HepG2 (cell line): ENCODE measurements at places on chromosomes 2 and 18.
A peak's percentile ranks its signal among the peaks of the same experiment; 100 is the strongest.

DNA sequence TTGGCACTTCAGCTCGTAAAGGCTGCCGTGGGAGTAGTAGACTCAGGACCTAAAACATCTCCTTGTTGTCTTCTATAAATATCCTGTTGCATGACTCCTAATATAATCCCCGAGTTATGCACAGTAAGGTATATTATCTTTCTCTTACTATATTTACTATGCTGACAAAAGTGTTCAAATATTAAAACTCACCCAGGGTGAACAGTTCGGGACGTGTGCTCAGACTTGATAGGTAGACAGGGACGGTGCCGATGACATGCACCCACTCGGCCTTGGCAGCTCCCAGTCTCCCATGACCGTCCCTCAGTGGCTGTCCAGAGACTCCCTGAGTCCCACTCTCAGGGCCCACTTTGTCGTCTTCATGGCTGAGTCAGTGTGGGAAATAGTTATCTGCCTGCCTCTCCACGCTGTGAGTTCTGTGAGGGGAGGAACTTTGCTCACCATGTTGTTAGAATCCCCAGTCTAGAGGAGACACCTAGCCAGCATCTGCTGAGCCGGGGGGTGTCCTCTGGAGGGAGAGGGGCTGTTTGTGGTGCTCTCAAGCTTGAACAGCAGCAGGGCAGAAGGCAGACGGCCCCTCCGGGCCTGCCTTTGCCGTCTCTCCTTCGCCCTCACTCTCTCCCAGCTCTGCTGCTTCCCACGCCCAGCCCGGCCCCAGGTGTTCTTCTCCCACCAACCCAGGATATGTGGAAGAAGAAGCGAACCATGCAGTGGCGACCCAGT, 75.0 kb downstream of the DGKD start:
- no peak for DNase-seq

- DNase-seq = no peak
Measured at GRCh38 chr2:30188292-30188691, 41.5 kb downstream of the YPEL5 start.

DNA sequence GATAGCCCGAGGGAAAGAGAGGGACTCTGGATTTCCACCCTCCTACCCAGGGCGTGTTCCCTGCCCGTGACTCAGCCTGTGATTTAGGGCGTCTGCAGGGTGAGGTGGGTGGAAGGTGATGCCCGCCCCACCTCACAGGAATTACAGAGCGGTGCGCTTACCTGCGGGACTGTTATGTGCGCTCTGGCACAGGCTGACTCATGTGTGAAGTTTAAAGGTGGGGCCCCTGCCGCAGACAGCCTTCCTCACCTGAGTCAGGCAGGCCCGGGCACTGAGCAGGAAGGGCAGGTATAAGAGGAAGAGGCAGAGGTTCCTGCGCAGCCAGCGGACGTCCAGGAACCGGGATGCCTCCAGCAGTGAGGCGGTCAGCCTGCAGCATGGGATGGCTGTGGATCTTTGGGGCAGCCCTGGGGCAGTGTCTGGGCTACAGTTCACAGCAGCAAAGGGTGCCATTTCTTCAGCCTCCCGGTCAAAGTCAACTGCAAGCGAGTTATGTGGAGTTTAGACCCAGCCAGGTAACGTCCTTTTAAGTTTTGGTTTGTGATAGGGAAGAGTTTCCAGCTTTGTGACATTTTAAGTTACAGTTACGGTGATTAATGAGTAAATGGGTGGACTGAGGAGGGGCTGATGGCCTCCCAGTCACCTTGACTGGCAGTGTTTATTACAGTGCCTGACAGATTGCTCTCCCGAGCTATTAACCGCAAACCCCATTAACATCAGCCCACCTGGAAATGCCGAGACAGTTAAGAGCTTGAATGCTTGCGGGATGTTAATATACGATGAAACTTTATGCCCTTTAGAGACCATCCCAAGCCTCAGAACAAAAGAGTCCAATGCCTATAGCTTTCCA, 141.6 kb upstream of the TTC39C start:
- no peak for DNase-seq

DNA sequence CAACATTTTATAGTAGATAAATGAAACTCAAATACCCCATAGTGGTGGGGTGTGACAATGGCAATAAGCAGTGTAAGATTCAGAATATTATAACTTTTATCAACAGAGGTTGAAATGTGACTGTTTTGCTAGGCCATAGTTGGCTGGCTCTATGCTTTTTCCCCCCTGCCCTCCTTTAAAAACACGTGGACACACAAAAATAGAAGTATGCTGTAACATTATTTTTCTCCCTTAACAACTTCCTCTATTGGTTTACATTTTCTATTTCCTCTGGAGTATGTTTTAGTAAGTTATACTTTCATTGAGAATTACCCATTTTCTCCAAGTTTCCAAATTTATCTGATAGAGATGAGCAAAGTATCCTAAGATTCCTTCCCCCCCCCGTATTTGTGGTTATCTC, 31.1 kb downstream of the NDUFAF7 start:
- no peak for DNase-seq

- DNase-seq = no peak
Measured at GRCh38 chr2:38100328-38100727, 24.4 kb upstream of the CYP1B1 start.

GRCh38 chr2:232873292-232873908, 3.3 kb downstream of the SNORC start:
- no peak for DNase-seq

- DNase-seq = no peak
Measured at GRCh38 chr18:77339623-77340022, 90.0 kb downstream of the GALR1 start.

DNA sequence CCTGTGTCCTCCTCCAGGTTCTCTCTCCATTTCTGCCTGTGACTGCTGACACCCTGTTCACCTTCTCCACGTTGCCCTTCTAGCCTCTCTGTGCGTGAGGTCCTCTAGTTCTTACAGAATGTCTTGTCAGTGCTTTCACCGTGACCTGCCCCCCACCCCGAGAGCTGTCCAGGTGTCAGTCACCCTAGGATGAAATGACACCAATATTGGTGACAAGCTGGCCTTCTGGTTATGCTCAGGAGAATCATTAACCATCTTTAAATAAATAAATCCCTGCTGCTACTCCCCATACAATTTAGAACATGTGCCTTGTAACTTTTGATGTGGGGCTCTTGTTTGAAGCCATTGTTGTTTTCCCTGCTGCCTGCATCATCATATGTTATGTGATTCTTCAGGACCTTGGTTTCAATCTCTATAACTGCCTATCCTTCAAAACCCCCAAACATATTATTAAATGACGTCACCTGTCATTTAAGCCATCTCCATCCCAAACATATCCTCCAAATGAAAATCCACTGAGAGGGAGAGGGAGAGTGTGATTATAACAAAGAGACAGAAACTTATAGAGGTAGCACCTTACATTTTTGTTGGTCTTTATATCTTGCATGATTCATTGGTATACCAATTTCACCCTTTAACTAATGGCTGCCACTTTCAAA, 496.3 kb downstream of the PARD3B start:
- DNase-seq = peak; percentile 9

GRCh38 chr2:64036034-64036705, 16.9 kb upstream of the VPS54 start:
- DNase-seq = no peak

GRCh38 chr18:6521803-6522418, 107.2 kb upstream of the L3MBTL4 start:
- DNase-seq = peak; percentile 53

- DNase-seq = peak; percentile 65
Measured at GRCh38 chr2:70558195-70558808, 4.7 kb upstream of the TGFA start.

- no peak for DNase-seq
Measured at GRCh38 chr18:24427484-24427883, 1.0 kb downstream of the IMPACT start.

DNA sequence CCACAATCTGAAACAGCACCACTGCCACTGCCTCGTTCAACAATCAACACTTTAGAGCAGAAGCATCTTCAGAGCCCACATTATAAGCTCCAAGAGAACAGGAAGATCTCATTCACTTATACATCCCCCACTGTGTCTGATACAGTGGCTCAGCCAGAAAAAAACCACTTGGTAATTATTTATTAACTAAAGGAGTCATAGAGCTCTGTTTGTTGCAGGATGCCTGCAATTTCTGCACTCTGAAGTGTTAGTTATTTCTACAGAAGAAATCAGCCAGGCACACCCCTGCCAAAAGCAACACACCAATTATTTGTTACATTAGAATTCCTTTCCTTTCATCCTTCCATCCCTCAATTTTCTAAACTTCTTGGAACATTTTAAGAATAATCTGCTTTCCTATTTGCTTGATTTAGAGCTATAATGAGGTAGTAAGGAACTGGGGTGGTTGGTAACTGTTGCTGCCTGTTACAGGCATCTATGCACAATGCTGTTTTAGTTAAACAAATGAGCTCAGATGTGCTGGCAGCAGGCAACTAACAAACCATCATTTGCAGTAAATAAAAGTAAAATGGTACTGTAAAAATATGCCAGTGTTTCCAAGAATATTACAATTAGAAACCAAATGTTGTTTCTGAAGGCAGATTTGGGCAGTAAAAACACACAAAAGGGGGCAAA, 59.9 kb downstream of the DYM start:
- DNase-seq = peak; percentile 1
